ENCODE measurements at places on chromosomes 1 and 21.

DNA sequence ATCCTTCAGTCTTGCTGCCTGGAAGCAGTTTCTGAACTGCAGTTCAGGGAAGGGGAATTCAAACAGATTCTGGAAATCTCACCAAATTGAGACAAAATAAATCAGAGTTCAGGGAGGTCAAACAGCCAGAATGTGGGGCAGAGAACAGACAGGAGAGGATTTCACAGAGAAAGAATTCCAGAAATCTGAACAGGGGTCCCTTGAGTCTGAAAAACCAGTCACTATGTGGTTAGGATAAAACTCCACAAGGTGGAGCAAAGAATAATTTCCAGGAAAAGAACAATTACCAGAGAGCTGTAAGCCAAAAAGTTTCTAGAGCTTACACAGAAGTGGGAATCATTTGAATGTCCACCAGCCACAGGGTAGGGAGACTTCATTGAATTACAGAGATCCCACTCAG lies 84.7 kb downstream of the URB2 start:
- DNase-seq: no peak

DNA sequence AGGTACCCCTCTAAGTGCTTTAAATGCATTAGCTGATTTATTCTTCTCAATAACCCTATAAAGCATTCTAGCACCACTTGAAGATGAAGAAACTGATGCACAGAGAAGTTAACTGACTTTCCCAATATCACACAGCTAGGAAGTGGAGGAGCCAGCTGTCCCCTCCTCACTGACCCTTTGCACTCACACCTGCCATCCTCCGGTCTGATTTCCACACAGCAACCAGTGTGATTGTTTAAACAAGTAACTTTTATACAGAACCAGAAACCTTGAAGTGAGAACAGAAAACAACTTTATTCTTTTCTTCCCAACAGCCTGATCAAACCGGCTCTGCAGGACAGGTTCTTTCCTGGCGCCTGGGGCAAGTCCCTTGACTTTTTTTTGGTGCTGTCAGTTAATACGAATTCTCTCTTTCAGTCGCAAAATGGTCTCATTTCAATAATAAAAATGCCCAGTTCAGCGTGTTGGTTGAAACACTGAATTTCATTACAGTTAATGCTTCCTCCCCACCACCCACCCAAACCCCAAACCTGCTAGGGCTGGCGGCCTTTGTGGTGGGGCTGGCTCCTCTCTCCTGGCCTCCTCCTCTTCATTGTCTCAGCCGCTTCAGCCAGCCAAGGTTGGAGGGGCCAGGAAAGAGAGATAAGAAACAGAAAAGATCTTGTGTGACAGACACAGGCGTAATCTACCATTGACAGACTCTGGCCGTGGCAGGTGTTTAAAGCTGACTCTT lies 26.4 kb upstream of the EEIG2 start:
- no peak for DNase-seq

DNA sequence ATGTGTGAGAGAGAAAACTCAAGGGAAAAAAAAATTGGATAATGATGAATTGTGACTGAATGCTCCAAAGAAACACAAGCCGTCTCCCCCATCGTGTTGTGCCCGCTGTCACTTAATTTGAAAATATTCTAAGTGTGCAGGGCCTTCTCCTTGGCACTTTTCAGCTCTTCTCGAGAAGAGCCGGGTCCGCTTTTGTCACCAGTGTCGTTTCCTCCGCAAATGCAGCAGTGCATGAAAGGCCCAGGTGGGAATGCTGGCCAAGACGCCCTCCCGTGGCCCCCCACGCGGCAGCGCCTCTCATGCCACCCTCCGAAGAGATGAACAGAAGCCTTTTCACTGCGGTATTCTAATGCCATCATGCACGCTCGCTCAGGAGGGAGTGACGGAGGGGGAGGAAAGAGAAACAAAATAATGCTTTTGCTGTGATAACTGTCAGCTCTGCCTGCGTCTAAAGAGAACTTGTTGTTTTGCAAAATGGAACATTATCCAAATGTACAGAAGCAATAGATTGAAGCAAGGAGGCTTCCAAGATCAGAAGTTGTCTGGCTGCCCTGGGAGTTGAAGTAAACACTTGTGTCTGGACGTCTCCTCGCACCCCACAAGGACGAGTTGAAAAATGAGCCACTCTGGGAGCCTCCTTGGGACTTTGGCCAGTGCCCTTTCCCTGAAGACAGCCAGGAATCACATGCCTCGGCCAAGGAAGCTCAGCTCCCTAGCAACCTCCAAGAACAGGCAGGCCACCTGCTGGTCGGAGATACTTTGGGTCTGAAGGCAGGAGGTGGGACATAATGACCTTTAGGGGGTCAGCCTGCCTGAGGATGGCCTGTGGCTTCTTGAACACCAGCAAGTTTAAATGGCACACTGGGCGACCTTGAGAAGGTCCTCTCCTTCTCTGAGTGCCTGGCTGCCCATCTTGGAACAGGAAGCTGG lies 166.1 kb upstream of the ZC3H12A start:
- no peak for DNase-seq

GRCh38 chr1:239493811-239494414 lies 107.5 kb downstream of the CHRM3 start:
- no peak for DNase-seq

DNA sequence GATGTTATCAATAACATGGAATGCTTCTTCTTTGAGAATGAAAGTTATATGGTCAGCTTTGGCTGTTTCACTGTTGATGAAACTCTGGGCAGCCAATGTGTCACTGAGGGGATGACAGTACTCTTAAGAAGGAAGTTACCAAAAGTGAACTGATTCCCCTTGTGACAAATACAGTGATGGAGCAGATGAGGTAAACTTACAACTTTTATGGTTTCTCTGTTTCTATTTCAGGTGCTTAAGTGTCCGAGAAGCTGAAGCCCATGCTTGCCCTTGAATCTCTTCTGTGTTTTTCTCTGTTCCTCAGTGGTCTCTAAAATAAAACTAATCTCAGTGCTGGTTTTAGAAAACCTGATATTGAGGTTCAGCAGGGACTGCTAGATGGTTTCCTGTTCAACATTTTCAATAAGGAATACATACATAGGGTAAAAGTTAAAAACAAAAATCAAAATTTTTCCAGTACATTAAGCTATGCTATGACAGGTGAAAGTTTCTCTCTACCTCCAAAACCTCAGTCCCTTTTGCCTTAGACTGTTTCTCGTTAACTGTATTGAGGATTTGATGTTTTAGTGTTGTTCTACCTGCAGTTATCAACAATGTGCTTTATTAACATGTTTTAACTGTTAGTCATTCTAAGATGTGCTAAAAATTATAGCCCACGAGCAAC lies 454.4 kb upstream of the ADGRL4 start:
- no peak for DNase-seq

DNA sequence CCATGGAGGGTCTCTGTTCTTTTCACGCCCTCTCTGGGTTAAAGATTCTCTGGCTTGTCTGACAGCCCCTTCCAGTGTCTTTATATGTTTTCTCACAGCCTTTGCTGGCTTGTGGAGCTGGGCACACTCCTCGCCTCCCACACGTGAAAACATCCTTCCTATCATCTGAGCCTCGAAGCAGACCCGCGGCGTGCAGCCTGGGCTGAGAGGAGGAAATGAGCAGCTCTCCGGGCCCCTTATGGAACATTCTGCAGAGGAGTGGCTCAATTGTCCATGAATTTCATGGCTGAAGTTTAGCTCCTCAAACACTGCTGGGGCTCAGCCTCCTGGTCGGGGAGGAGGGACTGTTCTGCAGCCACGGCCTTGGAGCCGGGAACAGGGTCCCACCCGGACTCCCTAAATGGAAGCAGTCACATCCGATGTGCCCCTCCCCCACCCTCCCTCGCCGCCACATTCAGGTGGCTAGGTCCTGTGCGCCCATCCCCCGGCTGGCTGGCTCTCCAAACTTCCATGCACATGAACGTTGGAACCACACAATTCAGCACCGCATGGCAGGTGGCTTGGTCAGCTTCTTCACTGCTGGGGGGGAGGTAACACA lies 15.1 kb upstream of the PDE9A start:
- DNase-seq: no peak

DNA sequence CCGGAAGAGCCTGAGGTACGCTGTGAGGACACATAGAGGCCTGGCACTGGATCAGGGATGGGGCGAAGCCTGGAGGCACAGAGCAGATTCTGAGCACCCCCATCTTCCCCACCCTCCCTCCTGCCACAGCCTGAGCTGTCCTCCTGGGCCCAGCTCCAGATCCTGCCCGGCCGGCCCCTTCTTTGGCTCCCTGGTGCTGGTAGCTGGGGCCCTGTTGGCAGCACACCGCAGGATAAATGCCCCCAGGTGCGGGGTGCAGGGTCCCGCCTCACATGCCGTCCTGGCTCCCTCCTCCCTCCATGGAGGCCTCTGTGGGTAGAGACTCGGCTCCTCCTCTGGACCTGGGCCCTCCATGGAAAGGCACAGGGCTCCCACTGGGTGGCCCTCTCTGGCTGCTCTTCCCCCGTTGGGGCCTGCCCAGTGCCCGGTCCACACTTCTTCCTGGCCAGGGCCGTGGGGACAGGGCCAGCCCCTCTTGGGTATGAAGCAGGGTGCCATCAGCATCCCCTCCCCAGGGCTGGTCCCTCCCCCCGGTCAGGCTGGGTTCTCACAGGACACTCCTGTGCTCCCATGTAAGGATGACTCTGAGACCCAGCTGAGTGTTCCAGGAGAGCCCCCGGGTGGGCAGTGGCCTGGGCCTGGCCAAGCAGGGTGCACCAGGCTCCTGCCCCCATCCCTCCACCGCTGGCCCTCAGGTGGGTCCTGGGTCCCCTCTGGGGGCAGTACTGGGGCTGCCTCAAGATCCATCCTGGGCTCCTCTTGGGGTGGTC lies 1.1 kb upstream of the OBSCN start:
- no peak for DNase-seq

DNA sequence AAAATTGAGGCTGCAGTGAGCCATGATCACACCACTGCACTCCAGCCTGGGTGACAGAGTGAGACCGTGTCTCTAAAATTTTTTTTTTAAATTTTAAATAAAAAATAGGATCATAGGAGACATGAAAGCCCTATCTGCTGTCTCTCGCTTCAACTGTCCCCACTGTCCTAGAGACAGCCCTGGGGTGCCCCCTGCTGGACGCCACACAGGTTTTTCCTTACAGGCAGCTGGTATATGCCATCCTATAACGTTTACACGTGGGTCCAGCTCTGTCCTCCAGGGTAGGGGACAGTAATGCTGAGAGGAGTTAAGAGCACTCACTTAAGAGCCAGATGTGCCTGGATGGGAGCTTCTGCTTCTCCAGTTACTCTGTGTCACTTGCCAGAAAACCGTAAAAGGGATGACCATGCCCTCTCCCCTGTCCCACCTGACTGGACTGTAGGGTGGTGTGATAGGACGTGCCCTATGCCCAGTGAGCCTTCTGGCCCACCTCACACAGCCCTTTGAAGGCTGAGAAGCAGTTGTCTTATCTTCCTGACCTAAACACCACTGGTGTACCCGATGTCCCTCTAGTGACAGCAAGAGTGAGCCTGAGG lies 8.5 kb downstream of the FBXO2 start:
- DNase-seq: peak; percentile 77

GRCh38 chr1:215473943-215474342 lies 93.2 kb upstream of the KCTD3 start:
- DNase-seq: no peak

DNA sequence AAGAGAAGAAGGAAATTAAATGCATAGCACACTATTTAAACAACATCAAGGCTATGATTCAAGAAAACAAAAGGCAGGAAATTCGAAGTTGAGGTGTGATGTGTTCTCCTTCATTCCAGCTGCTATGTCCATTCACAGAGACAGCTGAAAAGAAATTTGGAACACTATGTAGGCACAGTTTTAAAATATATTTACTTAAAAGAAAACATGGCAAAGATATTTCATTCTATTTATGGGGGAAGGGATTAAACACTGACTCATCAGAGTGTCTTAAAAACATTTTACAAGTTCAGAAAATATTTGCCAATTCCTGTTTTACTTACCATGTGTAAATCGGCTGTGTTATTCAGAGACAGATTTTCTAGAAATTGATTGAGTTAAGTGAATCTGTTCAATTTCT lies 39.4 kb upstream of the NGF start:
- no peak for DNase-seq
